ENCODE measurements at places on chromosomes 2 and 18. TPM values are rescaled to one million over a fixed set of nuclear protein-coding genes. Genes with fewer than 3 reads are reported as not detected.
A peak's percentile ranks its signal among the peaks of the same experiment; 100 is the strongest.

DNA sequence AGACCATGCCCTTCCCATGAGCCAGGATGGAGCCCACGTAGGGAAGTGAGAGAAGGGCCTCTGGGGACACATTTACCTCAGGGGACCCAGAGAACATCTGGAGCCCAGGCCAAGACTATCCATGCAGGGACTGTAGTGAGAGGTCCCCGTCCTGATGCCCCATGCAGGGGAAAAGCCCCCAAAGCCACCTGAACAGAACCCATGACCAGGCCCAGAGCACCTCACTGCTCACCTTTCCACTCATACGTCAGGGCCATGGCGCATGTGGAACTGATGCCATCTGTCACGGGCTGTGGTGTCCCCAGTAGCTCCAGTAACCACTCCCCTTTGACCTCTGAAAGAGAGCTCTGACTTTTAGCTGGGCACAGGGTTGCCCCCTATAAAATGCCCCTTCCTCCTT, 106.5 kb upstream of the TEX51 start:
- DNase-seq, result no peak

DNA sequence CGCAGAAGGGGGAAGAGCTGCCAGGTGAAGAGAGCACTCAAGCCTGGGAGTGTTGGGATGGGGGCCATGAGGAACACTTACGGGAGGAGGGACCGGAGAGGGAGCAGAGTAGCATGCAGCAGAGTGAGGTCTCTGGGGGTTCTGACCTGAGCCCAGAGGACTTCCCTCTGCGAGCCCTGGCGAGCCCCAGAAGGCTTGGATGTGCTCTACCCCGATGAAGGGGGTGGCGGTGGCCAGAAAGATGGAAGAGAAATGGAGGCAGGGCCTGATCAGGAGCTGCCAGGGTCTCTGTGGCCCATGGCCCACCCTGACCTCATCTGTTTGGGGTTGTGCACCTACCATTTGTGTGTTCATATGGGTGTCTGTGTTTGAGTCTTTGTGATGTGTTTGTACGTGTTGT, 42.0 kb downstream of the CROCC2 start:
- no peak for DNase-seq

Gene CIDEA
- not detected for total RNA-seq

GRCh38 chr2:137220438-137220993, 455.2 kb downstream of the THSD7B start:
- DNase-seq, result no peak

GRCh38 chr2:25966531-25967270, 15.6 kb downstream of the KIF3C start:
- DNase-seq, result no peak

- no peak for DNase-seq
These were observed 59.6 kb downstream of the GATA6 start for GRCh38 chr18:22228976-22229375.

- no peak for DNase-seq
These were observed 5.8 kb upstream of the SRBD1 start for GRCh38 chr2:45616658-45617411.

DNA sequence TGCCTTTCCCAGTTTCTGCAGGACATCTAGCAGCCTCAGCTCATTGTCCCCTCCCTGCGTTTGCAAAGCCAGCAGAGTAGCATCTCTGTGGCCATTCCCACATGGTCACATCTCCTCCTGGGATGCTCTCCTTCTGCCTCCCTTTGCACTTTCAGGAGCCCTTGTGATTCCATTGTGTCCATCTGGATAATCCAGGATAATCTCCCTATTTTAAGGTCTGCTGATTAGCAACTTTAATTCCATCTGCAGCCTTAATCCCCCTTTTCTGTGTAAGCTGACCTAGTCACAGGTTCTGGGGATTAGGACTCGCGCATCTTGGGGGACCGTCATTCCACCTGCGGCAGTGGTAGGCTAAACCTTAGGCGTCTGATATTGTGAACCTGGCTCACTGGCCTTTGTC, 70.7 kb downstream of the NEDD4L start:
- no peak for DNase-seq

DNA sequence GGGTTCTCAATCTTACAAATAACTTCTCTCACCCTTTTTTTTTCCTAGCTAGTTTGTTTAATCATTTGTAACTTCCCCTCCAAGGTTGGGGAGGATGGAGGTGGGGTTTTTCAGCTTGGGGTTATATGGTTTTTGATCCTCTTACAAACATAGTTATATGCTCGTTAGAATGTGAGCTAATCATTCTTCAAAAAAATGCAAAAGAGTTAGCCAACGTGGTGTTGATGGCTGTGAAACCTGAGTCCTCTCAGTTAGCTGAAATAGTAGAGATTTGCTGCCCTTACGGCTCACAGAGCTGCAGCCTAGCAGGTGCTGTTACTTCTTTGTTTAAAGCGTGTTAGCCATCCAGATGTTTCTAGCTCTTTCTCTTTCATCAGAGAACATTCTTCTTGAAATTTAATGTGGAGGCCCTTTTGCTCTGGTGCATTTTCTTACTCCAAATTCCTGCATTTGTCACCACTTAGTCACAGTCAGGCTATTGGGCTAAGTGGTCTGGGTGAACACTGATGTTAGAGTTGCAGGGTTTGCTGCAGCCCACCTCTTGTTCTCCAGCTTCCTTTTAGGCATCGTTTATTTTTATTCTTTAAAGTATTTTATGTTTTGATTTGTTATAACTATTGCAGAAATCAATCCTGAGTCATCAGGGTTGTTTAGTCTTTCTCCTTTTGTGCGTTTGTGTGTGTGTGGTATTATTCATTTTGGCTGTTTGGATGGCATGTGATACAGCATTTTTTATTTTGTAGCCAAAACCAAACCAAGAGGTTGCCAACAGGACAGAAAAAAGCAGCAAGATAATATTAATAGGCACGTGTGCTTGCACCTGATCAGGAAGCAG, 41.1 kb downstream of the LIMS1 start:
- no peak for DNase-seq

Gene SLC5A7
- total RNA-seq, result 0.14 TPM

Gene FAHD2B
- total RNA-seq, result 7.5 TPM

GRCh38 chr18:34299828-34300227, 75.1 kb upstream of the NOL4 start:
- no peak for DNase-seq

DNA sequence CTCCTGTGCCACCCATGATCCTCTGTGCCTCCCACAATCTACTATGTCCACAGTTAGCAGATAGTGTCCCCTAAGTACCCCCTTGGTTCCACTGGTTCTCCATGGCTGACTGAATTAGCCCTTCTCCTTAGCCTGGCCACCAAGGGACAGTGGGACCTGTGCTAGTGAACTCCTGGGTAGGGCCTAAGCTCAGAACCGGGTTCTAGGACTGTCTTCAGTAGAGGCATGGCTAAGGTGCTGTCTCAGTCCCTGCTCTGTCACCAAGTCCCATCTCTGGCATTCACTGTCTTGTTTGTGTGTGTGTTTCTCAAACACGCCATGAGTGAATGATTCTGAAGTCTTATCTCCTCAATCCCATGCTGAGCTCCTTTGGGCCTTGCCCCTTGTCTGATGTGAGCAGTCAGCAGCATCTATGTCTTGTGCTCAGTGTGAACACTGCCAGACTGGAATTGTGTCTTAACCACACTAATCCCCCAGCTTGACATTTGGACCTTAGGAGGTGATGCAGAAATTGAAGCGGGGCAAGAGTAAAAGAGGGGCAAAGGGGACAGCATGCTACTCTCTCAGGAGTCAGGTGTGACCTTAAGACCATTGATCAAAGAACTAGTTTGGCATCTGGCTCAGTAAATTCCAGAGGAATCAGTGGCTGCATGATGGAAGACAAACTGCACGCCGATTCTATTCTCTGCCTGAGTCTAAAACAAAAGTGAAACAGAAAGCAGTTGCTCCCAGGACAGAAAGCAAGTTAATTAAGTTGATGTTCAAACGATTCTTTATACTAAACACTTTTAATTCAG, 190.5 kb downstream of the ALPK2 start:
- no peak for DNase-seq

GRCh38 chr2:219178377-219179175, 501 bp downstream of the RETREG2 start:
- no peak for DNase-seq

DNA sequence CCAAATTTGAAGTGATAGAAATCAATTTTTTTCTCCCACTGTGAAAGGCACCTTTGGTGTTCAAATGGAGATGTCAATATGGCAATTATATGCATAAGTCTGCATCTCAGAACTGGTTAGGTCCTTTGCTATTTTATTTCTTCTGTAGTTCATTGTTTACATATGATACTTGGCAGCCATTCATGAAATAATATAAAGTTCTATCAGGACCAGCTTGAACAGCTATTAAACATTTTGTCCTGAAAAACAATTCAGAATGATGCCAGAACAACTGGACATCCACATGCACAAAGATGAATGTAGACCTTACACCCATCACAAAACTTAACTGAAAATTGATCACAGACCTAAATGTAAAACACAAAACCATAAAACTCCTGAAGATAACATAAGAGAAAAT, 41.8 kb upstream of the ARHGAP28 start:
- no peak for DNase-seq

Gene EMX1
- total RNA-seq, result not detected

- no peak for DNase-seq
These were observed 22.1 kb upstream of the CTDP1 start for GRCh38 chr18:79657342-79657996.

DNA sequence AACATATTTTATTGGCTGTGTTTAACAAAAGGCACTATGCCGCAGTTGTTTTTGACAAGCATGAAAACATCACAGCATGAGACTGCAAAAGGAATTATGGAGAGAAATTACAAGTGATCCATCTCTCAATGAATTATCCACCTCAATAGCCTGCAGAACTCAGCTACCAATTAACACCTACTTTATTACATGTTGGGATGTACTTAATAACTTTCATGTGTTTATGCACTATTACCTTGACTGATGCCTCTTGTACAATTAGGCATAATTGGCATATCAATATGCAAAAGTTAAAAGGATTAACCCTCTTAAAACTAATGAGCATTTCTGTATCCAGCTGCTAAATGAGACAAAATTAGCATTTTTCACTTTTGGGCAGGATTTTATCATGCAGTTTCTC, 27.8 kb downstream of the ARHGAP15 start:
- DNase-seq, result no peak

DNA sequence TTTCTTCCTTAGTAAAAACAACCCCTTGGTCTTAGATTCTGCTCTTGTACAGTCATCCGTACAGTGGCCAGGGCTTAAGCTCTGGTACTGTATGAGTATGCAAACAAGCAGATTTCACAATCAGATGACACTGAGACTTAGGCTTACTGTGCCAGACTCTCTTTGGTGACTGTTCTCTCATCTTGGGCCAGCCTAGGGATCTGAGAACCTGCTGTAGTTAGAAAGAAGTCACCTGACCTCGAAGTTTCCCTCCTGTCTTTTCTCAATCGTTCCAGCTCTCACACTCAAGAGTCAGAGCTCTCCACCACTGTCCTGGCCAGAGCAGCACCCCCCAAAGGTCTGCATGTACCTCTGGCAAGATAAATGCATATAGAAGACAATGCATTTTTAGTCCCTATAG, 63.2 kb downstream of the ZEB2 start:
- DNase-seq, result peak; percentile 38

Gene CYBRD1
- total RNA-seq, result 357 TPM

DNA sequence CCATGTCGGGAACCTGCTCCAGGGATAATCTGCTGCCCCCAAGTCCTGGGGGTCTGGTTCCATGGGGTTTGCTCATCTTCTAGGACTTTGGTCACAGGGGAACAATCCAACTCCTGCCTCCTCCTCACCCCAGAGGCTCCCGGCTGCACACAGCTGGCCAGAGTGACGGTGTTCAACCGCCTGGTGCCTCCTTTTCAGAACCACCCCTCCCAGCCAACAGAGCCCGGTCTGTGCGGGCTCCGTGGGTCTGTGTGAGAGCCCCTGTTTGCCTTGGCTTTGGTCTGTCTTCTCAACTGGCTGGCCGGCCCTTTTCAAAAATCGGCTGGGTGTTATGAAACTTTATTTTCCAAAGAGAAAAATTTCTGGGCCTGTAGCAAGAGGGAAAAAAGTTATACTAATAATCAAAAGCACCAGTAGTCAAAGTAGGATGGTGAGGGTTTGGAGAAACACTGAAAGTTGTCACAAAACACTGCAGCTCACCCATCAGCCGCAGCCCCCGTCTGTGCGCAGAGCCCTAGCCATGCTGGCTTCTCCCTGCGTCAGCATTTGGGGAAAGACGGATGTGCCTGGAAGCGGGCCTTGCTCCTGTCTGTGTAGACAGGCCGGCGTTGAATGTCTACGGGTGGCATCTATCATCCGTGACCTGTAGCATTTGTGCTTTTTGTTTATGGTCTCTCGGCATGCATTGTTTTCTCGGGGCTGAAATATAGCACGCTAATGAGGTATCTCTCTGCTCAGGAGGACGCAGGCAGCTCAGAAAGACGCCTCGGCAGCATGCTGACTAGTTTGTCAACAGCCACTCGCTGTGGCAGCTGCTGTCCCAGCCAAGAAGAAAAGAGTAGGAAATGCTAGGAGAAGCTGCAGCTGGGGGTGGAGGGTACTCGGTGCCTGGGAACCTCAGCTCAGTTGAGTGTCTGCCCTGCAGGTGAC, 138.6 kb downstream of the GLI2 start:
- DNase-seq, result no peak

Gene MTHFD2
- total RNA-seq, result 216 TPM

- DNase-seq, result no peak
These were observed 32.1 kb downstream of the GKN2 start for GRCh38 chr2:68920481-68921170.

GRCh38 chr2:233411162-233411561, 56.9 kb downstream of the DGKD start:
- DNase-seq, result no peak

Gene TMEM247
- total RNA-seq, result not detected

DNA sequence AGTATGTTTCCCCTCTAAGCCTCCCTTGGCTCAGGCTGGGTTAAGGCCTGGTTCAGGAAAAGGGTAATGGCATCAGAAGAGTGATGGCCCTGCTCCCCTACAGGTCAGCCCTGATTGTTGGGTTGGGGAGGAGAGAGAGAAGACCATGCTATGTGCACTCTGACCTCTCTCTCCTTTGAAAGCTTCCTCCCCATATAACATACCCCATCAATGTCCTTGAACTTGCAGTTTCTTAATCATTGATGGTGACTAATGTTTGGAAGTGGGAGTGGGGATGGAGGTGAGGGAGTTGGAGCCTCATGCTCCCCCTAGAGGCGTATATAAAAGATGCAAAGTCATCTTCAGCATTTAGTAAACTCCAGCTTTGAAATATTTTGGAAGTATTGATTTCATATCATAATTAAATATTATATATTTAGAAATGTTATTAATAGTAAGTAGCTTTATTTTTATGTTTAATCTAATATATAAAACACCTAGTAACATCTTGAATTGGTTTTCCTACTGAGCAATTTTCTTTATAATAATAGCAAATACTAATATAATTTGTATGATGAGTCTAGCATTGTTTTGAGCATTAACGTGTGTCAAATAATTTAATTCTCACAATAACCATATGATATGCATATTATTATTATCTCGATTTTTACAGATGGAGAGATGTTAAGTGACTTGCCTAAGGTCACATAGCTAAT, 8.8 kb downstream of the PLCL1 start:
- no peak for DNase-seq

DNA sequence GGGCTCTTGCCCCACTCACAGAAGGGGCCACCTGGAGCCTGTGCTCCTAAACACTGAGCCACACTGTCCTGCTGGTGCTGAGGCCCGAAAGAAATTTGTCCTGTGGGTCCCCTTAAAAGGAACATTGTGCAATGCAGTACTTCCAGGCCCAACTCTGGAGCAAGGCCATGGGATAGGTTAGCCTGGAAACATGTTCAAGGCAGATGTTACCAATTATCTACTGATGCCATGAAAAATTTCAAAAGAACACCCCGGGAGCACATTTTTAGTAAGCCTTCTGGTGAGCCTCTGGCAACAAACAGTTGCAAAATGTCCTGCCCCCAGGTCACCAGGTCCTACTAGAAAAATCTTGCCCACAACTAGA, 12.3 kb upstream of the PTMA start:
- no peak for DNase-seq

All from thoracic aorta (tissue), 2 donors.